ENCODE measurements at places on chromosomes 3 and 15.

DNA sequence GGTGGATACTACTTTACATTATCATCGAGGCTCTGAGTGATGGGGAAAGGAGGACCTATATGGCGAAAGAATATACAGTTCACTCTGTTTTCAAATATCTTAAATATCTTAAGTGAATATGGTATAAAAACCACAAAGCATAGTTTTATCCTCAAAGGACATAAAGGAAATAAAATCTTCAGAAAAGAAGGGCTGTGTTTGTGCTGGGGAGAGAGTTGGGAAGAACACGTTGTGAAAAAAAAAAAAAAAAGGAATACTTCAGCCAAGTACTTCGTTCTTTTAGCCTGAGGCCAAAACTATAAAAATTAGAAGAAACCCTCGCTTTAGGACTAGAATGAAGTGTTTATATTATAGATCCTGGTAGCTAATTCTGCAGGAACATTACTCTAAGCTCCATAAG lies 10.2 kb upstream of the TMEM212 start:
- DNase-seq: no peak

DNA sequence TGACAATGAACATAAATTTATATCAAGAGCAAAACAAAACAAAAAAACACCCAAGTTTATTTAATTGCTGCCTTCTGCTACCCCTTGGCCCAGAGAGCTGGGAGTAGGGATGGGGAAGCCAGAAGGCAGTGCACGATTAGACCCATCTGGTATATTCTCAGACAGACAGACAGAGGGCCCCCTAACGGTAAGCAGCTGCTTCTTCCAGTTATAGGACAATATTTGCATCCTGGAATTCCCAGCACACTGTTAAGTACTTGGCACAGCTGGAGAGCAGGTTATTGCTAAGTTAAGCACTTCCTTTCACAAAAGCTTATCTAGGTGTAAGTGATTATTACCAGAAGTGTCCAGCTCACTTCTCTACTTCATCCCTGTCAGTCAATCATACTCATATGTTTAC lies 39.3 kb downstream of the C2CD4B start:
- DNase-seq: no peak

DNA sequence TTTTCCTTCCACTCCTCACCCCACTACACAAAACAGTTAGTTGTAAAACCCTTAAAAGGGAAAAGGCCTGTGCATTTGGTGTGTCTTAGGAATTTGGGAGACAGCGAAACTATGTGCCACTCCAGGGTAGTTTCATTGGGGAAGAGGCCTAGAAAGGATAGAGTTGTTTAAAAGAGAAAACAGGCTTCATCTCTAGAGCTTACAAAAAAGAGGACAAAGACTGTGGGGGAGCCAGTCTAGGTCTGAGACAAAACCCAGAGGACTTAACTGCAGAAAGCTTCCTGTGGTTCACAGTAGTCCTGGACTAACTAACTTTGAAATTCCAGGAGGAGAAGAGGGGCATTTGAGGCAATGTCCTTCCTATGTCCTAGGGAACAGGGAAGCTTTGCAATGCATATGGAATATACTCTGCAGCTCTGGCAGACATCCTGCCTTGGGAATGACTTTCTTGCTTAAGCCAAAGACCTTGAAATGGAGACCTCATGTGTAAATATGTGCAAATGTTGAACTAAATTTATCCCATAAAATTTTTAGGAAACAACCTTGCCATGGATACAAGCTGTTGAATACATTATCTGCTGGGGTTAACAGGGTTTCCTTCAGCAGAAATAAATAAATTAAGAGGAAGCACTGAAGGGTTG lies 159.4 kb downstream of the LSAMP start:
- no peak for DNase-seq

DNA sequence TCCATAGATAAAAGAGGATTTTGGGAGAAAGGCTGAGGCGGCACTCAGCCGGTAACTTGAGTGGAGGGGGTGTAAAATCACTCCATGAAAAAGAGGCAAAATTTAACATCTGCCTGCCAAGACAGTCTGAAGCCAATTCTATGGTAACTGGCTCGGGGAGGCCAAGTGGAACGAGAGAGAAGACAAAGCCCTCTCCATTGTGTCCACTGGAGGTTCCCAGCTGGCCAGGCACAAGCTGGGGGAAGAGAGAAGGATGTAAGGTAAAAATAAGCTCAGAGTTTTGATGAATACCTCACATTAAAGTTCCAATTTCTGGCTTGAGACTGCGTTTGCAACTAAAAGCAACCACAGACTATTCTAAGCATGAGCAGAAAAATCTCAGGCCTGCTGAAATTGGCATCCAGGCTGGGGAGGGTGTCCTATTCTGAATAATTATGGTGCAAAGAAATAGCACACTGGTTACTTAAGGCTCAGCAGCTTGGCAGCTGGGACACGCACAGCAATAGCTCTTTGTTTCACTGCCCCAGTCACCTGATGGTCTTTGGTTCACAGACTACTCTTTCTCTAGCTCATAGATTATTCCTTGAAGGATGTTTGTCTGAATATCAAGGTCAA lies 48.8 kb downstream of the CHRD start:
- no peak for DNase-seq

- DNase-seq: no peak
These were observed 36.8 kb upstream of the PEX5L start for GRCh38 chr3:180073561-180073960.

DNA sequence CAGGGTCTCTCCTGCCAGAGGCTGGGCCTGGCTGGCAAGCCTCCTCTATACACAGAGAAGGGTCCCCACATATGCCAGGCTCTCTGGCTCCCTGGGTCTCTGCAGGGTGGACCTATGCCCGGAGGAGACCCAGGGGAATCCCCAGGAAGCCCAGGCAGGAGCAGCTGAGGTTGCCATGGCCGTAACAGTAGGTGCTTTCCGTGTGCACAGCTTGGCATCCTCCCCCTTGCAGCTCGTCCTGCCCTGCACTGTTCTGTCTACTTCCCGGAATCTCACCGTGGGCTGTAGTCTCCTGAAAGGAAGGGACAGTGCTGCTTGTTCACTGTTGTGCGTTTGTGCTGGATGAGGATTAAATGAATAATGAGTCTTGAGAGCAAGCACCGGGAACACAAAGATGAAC lies 47.8 kb downstream of the DAPK2 start:
- DNase-seq: no peak

DNA sequence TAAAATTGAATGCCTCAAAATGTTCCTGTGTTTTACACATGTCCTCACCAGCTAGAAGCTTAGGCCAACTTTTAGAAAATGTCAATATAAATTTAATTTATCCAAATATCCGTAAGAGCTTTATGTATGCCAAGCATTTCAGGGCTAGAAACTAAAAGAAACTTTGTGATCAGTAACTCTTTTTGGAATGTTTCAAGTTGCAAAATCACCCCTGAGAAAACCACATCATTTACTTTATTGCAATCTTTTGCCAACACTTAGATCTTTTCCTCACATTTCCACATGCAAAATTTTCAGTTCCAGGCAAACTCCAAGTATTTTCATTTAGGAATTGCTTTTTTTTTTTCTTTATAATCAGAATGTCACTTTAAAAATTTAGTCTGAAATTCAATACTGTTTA lies 20.1 kb upstream of the IGF1R start:
- DNase-seq: no peak

- no peak for DNase-seq
These were observed 101.2 kb downstream of the IQSEC1 start for GRCh38 chr3:12972043-12972442.

DNA sequence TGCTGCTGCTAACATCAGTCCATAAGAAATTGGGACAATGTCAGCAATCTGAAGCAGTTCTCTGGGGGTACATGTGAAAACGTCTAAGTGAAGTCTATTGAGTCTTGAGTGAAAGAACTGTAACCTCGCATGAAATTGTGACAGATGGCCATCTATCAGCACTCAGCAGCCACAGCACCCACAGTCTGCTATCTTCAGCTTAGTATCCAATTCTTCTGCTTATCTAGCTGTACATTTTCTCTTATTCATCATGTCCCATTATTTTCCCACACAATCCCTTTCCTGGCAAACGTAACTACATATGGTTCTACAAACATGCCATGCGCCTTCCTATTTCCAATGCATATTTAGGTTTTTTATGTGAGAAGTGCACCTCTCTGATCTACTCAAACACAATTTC lies 629.7 kb downstream of the NTRK3 start:
- DNase-seq: no peak

GRCh38 chr3:146972726-146973125 lies 367.6 kb upstream of the PLSCR5 start:
- no peak for DNase-seq

DNA sequence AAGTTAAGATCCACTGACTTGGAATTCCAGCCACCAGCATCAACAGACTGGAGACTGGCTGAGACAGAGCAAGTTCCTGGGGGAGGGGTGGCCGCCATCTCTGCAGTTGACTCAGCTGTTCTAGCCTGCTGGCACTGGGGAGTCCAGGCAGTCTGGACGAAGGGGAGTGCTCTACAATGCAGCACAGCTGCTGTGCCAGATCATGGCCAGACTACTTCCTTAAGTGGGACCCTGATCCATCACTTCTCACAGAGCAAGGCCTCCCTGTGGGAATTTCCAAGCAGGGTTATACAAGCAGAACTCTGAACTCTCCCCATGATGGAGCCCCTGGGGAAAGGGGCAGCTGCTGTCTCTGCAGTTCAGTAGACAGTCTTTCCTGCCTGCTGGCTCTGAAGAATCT lies 35.2 kb downstream of the PYGO1 start:
- no peak for DNase-seq

DNA sequence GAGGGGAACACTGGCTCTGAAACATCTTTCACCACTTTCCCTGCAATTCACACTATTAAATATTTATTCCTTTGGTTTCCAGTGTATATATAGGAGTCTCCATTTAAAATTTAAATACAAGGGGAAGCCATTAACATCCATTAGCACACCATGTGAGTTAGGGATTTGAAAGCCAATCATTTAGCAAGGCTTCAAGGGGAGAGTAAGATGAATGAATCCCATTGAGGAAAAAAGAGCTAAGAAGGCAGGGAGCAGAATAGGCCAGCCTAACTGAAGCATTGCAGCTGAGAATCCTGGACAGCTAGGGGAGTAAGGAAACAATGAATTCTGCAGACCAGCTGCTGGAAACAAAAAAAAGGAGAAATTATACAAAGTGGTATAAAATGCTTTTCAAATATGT lies 426.1 kb downstream of the IL5RA start:
- DNase-seq: no peak

GRCh38 chr3:47892286-47893040 lies 89.5 kb downstream of the DHX30 start:
- no peak for DNase-seq

- no peak for DNase-seq
These were observed 15.1 kb downstream of the EPHB3 start for GRCh38 chr3:184576457-184577240.
